Stimulated activated CD8-positive, alpha-beta memory T cell treated with anti-CD3 and anti-CD28 coated beads, Interleukin-4, amount 100 ng/mL, for 1 hour (primary cell): ENCODE measurements at places on chromosomes 1 and 21.

DNA sequence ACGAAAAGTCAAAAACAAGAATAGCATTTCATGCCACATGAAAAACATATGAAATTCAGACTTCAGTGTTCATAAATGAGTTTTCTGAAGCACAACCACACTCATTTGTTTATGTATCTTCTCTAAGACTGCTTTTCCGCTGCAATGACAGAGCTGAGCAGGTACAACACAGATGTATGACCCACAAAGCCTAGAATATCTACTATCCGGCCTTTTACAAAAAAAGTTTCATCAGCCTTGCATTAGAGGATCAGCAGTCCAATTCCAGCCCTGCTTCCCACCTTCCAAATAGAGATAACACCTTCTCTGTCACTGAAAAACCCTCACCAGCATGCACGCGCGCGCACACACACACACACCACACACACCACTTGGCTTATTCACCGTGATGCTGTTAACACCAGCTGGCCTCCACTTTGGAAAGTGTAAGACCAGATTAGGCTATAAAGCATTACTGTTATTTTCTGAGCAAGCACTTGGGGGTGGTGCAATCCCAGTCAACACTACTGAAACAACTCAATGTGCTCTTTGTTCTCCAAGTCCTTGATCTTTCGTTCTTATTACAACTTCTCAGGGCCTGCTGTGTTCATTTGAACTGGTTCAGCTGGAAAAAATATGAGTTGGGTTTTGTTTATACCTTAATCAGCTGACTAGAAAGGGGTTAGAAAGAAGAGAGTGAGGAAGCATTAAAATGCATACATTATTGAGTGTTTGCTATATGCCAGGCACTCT, 90.0 kb downstream of the GLUL start:
- DNase-seq = no peak

GRCh38 chr1:197200272-197200899, 53.9 kb upstream of the ASPM start:
- DNase-seq = no peak

DNA sequence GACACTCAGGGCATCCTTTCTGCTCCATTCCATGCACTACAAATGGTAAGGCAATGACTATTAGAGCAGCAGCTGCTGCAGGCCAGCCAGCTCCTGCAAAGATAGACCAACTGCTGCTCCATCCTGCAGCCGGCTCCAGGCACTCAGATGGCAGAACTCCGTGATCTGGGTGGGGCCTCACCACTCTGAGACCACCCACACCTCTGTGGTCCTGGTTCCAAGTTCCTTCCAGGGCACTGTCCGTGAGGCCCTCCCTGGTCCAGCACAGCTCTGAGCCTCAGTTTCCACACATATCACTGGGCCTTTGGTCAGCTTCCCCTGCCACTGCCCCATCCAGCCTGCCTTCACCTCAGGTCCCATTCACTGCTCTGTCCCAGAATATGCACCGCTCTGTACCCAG, 114.7 kb downstream of the DMRTB1 start:
- DNase-seq = no peak

DNA sequence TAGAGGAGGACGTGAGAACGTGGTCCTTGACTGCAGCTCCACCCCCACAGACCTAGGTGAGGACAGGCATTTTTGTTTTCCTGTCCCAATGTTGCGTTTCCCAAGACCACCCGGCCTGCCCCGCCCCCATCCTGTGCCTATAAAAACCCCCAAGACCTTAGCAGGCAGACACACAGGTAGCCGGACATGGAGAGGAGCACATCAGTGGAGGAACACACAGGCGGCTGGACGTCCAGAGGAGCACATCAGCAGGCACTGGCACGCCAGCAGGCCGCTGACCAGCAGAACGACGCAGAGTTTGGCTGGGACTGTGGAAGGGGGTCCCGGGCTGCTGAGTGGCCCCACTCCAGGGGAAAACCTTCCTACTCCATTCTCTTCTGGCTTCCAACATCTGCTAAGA, 12.7 kb upstream of the HMGCL start:
- no peak for DNase-seq

DNA sequence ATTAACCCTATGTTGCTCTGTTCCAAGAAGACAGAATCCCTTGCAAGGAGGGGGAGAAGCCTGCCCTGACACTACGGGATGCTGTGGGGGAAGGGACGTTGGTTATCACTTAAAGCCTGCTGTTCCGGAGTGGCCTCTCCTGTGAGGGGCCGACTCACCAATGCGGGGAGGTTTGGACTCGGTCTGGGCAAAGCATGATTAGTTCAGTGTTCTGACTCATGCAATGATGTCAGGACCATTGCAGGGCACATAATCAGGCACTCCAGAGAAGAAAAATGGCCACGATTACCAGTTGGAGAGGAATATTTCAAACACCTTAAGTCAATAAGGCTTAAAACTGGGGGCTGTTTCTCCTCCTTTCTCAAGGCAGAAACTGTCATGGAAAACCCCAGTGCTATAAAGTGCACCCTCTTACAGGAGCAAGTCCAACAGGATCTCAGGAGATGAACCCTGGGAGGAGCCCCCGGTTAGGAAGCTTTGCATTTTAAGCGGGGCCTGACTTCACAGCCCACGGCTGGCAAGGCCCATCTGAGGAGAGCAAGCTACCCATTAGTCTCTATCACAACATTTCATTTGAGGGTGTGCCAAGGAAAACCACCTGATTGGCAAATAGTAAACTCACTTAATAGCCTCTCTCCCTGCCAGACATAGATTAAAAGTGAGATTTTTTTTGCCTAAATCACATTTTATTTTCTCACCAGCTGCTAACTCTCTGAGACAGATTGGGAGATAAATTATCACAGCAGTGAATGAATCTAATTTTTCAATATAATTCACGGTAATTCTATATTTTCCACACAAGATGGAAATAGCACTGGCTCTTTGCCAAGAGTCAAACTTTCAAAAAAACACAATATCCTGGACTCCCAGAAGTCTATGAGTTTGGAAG, 202.5 kb downstream of the C1orf94 start:
- no peak for DNase-seq

- DNase-seq = no peak
Measured at GRCh38 chr1:3345792-3346191, 108.7 kb upstream of the ARHGEF16 start.

DNA sequence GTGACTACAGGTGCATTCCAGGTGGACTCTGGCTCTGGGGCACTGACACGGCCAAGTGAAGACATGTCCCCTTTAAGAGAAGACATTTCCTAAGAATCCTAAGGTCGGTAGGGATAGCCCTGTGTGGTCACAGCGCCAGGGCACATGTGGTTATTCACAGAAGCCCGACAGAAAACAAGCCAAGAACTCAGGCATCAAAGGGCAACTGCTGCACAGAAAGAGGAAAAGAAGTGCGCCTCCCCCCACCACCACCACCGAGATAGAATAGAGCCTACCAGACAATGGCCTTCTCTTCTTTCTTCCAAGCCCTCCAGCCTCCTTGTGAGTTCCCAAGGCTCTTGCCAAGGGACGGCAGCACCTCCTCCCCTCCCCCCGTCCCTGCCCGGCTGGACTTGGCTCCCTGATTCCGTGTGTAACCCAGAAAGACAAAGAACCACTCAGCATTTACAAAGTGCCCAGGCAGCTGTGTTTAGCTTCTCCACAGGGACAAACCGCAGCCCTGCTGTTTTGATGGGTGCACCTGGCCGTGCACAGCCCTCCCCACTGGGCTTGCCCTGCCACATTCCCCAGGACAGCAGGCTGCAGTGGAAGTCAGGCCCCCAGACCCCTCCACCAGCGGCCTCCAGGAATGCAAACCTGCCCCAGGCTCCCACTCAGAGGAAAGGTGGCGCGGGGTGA, 30.2 kb downstream of the TMPRSS2 start:
- no peak for DNase-seq

GRCh38 chr1:107877092-107877491, 87.9 kb downstream of the VAV3 start:
- no peak for DNase-seq

- DNase-seq = no peak
Measured at GRCh38 chr21:41750532-41751151, 16.2 kb downstream of the RIPK4 start.

DNA sequence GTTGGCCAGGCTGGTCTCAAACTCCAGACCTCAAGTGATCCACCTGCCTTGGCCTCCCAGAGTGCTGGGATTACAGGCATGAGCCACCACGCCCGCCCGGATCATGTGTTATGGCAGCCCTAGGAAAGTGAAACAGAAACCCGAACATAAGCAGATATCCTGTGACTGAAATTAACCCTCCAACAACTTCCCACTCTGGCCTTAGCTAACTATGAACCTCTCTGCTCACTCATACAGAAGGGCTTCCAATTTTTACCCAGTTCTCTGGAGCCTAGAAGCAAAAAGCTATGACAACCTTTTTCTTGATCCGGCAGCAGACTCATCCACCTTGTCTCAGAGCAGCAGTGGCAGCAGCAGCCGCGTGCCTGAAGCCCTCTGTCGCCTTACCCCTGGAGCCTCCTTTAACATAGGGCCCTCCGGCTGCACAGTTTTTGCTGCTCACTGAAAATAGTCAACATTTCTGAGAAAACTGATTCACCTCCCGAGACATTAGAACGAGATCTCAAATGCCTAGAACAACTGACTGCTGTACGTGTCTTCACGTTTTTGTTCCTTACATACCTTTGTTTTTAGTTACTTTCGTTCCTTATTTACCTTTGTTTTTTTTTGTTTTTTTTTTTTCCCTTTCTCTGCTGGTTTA, 9.3 kb downstream of the CBR1 start:
- DNase-seq = no peak

DNA sequence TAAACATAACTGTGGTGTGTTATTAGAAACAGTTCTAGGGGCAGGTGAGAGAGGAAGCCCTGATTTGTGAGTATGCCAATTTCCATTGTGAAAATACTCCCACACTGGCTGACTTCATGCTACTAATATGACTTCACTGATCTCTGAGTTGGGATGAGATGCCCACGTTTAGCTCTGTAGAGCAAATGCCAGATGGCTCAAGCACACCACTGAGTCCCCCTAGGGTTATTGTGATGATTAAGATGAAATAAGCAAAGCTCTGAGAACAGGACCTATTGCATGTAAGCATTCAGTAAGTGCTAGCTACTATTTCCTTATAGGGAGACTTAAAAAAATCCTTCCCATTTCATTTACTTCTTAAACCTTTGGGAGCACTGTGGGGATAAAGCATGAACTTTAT, 117.6 kb downstream of the CENPF start:
- DNase-seq = no peak

- no peak for DNase-seq
Measured at GRCh38 chr1:6580119-6580592, 362 bp downstream of the ZBTB48 start.

DNA sequence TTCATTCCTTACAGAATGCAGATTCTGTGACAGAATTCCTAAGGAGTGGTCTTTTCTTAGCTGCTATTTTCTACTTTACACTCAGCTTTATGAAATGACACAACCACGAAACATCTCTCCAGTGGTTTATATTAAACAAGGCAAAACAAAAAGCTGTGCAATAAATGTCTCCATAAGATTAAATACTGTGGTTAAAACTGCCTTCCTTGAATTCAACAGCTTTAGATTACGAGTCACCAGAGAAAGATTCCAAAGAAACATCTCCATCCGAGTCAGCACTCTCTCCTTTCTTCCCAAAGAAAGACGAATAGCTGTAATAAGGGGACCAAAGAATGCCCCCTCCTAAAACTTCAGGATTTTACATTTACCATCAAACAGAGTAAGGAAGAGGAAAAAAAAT, 4.6 kb upstream of the C1orf87 start:
- no peak for DNase-seq

GRCh38 chr1:7616076-7616832, 154.8 kb upstream of the VAMP3 start:
- no peak for DNase-seq

GRCh38 chr1:183783342-183783741, 21.6 kb upstream of the RGL1 start:
- no peak for DNase-seq

GRCh38 chr1:204172404-204173029, 6.4 kb upstream of the REN start:
- no peak for DNase-seq

DNA sequence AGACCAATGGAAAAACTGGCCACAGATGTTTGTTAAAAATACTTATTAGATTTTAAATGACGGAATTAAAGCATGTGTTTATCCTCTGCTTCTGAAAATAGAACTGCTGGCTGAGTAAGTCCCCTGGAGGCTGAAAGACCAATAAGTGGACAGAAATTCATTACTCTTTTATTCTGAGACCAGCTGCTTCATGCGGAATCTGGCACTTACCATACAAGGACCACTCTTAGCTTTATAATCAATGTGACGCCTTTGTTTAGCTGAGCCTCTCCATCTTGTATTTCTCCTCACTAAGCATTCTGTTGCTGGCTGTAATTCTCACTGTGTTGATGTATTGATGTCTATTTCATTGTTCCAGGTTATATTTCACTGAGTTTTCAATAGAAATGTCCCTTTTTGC, 6.3 kb upstream of the EXO1 start:
- no peak for DNase-seq

DNA sequence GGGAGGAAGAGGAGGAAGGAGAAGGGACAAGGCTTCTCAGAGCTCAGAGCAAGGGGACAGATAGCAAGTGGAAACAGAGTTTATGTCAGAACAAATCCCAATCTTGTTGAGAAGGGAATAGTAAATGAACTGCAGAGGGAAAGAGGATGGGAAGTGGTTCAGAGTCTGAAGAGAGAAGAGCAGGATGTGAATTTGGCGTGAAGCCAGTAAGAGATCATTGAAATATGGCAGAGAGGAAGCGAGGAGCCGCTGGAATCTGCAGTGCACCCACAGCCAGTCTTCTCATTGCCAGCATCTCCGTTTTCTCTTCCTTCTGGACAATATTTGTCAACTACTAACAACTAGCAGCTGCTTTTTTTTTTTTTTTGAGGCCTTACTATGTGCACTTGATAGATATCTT, 19.1 kb downstream of the OLFML3 start:
- no peak for DNase-seq

- DNase-seq = no peak
Measured at GRCh38 chr1:214349781-214350180, 68.8 kb downstream of the SMYD2 start.

DNA sequence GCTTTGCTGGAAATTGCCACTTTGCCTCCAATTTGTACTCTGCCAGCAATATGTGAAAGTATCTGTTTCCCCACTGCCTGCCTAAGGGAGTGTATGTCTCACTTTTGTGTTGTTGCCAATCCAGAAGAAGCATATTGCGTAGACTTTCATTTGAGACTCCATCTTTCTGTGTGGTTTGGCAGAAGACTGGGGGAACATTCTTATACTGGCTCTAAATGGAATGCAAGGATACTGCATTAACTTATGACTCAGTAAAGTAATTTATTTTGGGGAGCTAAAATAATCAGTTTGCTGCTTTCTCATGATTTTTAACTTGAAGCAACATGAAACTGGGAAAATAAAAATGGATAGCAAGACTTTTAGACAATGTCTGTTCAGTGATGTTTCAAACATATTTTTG, 107.7 kb upstream of the TMPRSS2 start:
- no peak for DNase-seq

- DNase-seq = peak; percentile 51
Measured at GRCh38 chr1:27136998-27137542, 17.9 kb downstream of the SLC9A1 start.

GRCh38 chr1:201554190-201554600, 15.3 kb downstream of the NAV1 start:
- DNase-seq = no peak
